ENCODE measurements at places on chromosomes 12 and 14. TPM values are rescaled to one million over a fixed set of nuclear protein-coding genes. Genes with fewer than 3 reads are reported as not detected.

- DNase-seq = no peak
Observed at GRCh38 chr12:42039176-42039575, 105.5 kb downstream of the GXYLT1 start.

GRCh38 chr14:38950676-38951075, 152.4 kb downstream of the SEC23A start:
- no peak for DNase-seq

GRCh38 chr12:47124451-47124850, 44.7 kb upstream of the AMIGO2 start:
- no peak for DNase-seq

The LTB4R2 gene
- total RNA-seq = 2.9 TPM

The HOXC4 gene
- 0.18 TPM for total RNA-seq

DNA sequence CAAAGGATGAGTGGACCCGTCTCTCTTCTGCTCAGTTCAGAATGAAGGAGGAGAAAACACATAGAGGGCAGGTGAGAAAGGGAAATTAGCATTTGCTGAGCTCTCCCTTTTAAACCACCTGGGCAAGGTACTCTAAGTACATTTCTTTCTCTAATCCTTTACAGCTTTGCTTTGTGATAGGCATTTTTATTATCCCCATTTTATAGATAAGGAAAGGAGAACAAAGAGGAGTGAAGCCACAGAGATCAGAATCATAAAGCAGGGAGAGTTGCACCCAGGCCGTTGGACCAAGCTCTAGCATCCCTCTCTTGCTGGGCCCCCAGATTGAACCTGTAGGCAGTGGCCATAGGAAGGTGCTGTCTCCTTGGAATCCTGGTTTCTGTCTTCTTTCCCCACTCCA, 47.0 kb downstream of the VCPKMT start:
- no peak for DNase-seq

GRCh38 chr12:99997806-99998205, 13.1 kb upstream of the ANKS1B start:
- DNase-seq = no peak

DNA sequence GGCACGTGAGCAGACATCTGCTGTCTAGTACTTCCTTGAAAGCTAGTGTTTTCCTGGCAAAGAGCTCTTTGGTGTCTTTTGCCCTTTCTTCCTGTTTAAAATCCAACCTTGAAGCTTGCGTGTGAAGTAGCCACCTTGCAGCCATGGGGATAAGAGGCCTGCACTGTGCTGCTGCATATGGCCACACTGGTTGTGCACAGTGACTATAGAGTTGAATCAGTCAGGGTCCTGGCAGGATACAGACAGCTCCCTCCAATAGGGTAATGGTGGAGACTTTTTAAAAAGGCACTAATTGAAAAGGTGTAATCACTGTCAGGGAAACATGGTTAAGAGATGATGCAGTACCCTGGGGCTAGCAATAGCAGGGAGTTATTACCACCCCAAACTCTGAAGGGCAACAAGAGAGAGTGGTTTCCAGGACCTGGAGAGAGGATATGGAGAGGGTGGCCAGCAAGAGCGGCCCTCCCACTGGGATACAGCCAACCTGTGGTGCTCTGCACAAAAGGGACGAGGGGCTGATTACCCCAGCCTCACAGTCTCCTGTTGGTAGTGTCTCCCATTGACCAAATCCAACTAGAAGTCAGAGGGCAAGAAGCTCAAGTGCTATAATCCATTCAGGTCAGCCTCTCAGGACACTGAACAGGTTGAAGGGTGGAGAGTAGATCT, 4.8 kb upstream of the GLT8D2 start:
- no peak for DNase-seq

- DNase-seq = no peak
Observed at GRCh38 chr12:30067146-30067545, 283.4 kb upstream of the TMTC1 start.

DNA sequence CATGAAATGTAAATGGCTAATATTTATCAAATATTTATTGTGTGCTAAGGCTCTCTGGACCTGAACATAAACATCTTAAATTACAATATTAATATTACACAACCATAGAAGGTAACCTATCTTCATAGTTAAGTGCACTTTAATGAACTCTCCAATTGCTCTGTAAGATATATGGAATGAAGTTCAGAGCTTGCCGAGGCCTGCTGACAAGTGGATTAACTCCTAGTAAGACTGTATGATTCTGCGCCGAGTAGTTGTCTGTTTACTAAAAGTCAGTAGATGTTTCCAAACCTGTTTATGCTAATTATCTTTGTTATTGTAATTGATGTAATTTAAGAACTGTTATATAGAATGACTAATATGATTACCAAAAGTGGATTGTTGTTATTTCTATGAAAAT, 77.2 kb downstream of the PTPRR start:
- DNase-seq = no peak

- DNase-seq = no peak
Observed at GRCh38 chr14:59450716-59451115, 14.5 kb downstream of the GPR135 start.

GRCh38 chr12:72025524-72025923, 86.9 kb downstream of the TPH2 start:
- no peak for DNase-seq

The LMO3 gene
- total RNA-seq = 1.9 TPM

Measured in left colon (tissue), 2 donors.